Esophagus muscularis mucosa (tissue), 4 donors: ENCODE measurements at places on chromosomes 16 and 17.
A peak's percentile ranks its signal among the peaks of the same experiment; 100 is the strongest.

- no peak for DNase-seq
Observed at GRCh38 chr17:31738067-31738466, 121.0 kb downstream of the COPRS start.

GRCh38 chr17:7729816-7730215, 12.3 kb downstream of the DNAH2 start:
- no peak for DNase-seq

DNA sequence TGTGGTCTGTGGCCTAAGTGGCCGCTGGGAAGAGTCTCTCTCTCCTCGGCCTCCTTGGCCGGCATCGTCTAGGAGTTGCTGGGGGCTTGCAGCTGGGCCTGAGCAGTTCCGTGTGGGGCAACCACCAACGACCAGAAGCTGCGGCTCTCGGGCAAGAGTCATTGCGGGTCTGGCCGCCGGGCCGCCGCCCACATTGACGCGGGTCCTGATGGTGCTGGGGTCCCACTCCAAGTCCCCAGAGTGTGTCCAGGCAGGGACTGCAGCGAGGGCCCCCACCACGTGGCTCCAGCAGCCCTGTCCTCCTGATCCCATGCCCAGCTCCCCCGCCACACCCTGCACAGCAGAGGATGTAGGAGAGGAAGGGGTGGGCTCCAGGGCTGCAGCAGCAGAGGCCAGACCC, 30.9 kb downstream of the UNKL start:
- DNase-seq = no peak

GRCh38 chr17:60442271-60443173, 20.2 kb downstream of the CHCT1 start:
- no peak for DNase-seq

GRCh38 chr16:58485184-58485887, 14.6 kb upstream of the NDRG4 start:
- DNase-seq = no peak

GRCh38 chr16:57058291-57058861, 34.0 kb upstream of the CPNE2 start:
- no peak for DNase-seq

- DNase-seq = peak; percentile 94
Observed at GRCh38 chr17:76700617-76701470, 9.9 kb downstream of the MXRA7 start.

DNA sequence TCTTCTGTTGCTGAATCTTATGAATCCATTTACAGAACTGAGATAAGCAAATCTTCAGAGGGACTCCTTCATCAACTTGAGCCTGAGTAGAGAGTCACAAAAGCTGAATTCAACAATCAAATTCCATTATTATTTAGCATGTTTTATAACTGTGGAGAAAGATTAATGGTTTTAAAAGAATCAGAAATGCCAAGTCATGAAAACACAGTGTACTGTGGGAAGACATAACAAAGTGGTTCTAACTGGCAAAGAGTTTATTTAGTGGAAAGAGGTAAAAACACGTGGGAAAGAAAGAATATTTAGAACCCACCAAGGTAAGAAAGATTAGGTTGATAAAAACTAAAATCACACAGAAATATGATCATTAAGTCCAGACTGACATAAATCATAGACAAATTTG, 5.0 kb downstream of the ERI2 start:
- DNase-seq = no peak

GRCh38 chr17:76452127-76452659, 759 bp downstream of the UBE2O start:
- no peak for DNase-seq

GRCh38 chr17:67375716-67376115, 1.4 kb upstream of the PITPNC1 start:
- no peak for DNase-seq

GRCh38 chr17:67718325-67718941, 697 bp downstream of the NOL11 start:
- DNase-seq = no peak

DNA sequence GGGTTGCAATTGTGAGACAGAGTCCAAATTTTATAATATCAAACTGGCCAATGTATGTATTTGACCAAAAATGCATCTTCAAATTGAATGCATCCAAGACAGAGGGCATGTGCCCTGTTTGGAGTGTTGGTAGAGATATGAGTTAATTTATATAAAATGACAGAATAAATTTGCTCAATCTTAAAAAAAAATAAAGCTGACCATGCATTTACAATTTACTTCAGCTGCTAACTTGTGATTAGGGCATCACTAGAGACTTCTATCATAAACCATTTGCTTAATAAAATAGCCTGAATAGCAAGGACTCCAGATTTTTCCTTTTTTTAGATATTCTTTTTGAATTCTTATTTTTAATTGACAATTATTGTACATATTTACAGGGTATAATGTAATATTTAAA, 1345.8 kb downstream of the CDH11 start:
- DNase-seq = no peak

DNA sequence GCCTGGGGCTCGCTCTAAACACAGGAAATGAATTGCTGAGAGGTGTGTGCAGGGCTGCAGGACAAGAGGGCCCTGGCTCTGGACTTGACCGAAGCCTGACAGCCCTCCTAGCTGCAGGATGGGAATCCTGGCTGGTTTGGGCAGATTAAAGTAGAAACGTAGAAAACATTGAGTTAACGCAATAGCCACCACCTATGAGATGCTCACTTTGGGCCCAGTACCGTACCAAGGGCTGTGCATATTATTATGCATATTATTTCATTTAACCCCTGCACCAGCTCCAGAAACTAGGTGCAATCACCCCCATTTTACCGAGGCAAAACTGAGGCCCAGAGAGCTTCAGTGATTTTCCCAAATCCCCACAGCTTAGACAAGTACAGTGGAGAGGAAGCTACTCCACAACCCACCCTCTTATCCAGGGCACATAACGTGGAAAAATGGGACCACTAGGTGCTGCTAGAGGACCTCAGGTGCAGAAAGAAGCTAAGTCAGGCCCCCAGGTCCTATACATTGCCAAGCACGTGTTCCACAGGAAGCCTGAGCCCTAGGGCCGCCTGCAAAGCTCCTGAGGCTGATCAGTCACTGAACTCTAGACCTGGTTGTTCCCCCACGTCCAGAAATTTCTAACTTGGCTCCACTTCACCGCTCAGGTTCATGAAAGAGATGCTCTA, 79.2 kb downstream of the MYH11 start:
- DNase-seq = no peak

DNA sequence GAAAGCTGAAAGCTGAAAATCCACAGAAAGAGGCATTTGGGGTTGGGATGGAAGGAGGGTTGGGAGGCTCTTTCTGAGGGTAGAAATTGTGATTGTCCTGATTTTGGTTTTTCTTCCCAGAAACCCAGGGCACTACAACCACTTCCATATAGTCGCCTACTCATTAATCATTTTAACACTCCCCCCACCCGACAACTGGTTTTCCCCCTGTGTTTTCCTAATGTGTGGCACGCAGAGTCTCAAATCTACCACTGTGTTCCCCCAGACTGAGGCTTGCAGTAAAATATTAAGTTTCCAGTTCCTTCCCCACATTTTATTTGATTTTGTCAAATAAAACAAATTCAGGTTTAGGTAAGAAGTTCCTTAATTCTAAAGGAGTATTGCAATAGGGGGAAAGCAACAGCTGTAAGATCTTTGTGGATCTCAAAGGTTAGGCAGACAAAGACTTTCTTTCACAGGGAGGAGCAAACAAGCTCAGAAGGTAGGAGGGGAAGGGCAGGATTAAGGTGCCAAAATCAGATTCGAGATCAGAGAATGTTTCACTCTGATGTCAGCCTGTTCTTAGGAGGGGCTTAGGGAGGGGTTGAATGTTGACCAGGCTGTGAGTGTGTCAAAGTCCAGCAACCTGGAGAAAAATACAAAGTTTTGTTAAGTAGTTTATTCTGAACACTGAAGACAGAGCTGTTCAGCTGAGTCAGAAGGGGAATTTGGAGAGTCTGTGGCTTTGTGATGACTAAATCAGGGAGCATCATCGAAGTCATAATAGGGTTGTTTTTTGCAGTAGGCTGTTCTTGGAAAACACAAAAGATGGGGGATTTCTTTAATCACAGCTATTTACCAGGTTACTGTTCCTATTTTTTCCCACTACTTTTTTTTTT, 3.6 kb downstream of the ZNF267 start:
- no peak for DNase-seq

GRCh38 chr17:69961501-69962145, 113.4 kb upstream of the KCNJ16 start:
- no peak for DNase-seq

DNA sequence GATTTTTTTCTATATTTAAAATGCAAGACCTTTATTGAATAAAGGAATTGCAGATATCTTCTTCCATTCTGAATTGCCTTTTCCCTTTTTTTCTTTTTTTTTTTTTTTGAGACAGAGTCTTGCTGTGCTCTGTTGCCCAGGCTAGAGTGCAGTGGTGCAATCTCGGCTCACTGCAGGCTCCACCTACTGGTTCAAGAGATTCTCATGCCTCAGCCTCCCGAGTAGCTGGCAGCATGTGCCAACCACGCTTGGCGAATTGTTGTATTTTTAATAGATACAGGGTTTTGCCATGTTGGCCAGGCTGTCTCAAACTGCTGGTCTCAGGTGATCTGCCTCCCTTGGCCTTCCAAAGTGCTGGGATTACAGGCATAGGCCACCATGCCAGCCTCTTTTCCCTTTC, 151.5 kb downstream of the CEP112 start:
- no peak for DNase-seq

DNA sequence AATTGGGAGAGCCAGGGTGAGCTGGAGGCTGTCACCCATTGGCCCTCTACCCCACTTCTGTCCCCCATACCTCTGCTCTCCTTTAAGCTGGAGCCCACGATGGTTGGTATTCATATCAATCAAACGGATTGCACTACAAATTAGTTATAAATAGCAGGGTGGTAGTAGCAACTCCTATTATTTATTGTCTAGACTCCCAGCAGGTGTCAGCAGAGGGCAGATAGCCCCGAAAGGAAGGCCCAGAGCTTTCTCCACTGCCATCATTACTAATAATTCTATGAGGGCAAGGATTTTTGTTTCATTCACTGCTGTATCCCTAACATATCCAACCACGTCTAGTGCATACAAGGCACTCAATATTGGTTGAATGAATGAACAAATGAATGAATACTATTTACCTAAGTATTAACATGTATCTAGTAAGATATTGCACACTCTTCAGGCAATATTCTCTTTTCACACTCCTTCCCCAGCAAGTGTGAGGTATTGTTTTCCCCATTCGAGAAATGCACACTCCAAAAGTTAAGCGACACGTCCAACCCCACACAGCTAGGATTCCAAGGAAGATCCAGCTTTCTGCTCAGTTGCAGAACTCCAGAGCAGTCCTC, 6.3 kb downstream of the C17orf50 start:
- no peak for DNase-seq

DNA sequence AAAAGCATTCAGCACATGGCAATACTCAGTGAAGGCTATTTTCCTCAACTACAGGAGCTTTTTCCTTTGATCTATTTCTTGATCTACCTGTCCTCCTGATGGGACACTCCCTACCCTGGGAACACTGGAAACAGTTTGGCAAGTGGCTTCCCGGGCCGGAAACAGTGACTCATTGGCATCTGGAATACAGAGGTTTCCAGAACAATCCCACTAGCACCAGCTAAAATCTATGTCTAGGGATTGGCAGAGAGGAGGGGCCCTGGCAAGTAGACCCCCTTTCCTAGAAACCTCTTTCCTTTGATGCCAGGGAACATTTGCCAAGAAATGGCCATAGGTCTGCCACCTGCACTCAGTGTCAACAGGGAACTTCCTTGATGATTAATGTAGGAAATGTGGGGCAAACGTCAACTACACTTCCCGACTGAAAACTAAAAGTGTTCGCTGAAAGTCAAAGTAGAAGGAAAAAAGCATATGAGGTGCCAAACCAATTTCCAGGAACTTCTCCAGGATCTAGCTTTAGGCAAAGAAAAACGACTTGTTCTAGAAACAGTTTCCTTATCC, 30.4 kb upstream of the FBXW10B start:
- DNase-seq = peak; percentile 53

GRCh38 chr17:81486199-81486810, 26.3 kb downstream of the ACTG1 start:
- DNase-seq = no peak

DNA sequence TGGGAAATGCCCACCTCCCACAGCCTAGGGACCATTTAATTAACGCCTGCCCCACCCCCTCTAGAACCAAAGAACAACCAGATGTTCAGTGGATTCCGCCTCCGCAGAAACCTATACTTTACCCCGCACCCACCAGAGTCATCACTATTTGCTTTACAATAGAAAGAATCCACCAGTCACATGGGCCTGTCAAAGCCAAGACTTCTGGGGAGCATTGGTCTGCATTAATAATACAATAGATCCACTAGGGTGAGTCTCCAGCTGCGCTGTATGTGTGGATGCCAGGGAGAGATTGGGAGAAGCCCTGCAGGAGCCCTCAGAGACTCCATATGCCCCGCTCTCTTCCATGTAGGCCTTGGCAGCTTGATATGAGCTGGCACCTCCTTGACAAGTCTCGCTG, 31.3 kb downstream of the CLEC19A start:
- DNase-seq = no peak

GRCh38 chr16:81321039-81321438, 6.3 kb downstream of the GAN start:
- DNase-seq = no peak

DNA sequence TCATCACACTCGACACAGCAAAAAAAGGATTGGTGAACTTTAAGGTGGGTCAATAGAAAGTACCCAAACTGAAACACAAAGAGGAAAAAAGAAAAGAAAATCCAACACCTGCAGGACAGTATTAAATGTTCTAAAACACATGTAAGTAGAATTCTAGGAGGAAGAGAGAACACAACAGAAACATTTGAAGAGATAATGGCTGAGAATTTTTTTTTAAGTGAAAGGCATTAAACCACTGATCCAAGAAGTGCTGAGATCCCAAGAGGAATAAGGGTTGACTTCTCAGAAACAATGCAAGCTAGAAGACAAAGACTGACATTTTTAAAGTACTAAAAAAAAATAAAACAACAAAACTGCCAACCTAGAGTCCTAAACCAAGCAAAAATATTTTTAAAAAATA, 31.6 kb downstream of the VPS53 start:
- DNase-seq = no peak

GRCh38 chr16:4753227-4753626, 13.7 kb downstream of the ZNF500 start:
- DNase-seq = no peak

- DNase-seq = no peak
Observed at GRCh38 chr16:58654560-58655214, 25.1 kb upstream of the CNOT1 start.

GRCh38 chr16:66926961-66927436, 1.7 kb upstream of the RRAD start:
- DNase-seq = no peak

DNA sequence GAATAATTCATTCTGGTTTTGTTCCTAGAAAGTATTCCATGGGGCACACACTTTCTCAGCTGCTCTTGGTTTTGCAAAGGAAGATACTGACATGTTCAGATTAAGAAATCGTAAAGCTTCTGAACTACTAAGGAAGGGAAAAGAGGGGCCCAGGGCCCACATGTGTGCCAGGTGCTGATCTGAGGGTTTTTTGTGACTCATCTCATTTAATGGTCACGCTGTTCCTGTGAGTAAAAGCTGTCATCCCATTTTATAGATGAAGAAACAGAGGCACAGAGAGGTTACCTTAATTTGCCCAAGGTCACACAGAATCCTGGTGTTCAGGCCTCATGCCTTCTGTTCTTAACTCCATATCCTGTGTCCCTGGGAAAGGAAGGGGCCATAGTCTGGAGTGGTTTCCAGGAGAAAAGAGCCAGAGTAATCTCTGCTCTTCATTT, 113.2 kb downstream of the MSI2 start:
- DNase-seq = no peak
